Neural cell (in vitro differentiated cells): ENCODE measurements at places on chromosomes 12 and 14. TPM values are rescaled to one million over a fixed set of nuclear protein-coding genes. Genes with fewer than 3 reads are reported as not detected.

ITGA5 gene
- not detected in 2 replicates for polyA plus RNA-seq

VRTN gene
- not detected in 2 replicates for polyA plus RNA-seq

SIX6 gene
- not detected in 2 replicates for polyA plus RNA-seq

SGPP1 gene
- polyA plus RNA-seq = 17.1 and 17.7 TPM in 2 replicates

PGF gene
- 0.28 TPM in 1 of 2 replicates, not detected in the other for polyA plus RNA-seq

PRMT5 gene
- polyA plus RNA-seq = 102 and 114 TPM in 2 replicates

FAM181A gene
- 0.43 TPM in 1 of 2 replicates, not detected in the other for polyA plus RNA-seq

CHGA gene
- polyA plus RNA-seq = 131 and 147 TPM in 2 replicates

RASSF8 gene
- polyA plus RNA-seq = 8.3 and 11.4 TPM in 2 replicates

TAS2R8 gene
- polyA plus RNA-seq = 0.59 and 1.6 TPM in 2 replicates

MYO1H gene
- 9.2 and 10.6 TPM in 2 replicates for polyA plus RNA-seq

AQP5 gene
- polyA plus RNA-seq = not detected in 2 replicates

SERPINA9 gene
- polyA plus RNA-seq = not detected in 2 replicates

CCDC196 gene
- polyA plus RNA-seq = not detected in 2 replicates

CLEC6A gene
- not detected in 2 replicates for polyA plus RNA-seq

ACRBP gene
- 1.6 and 4.7 TPM in 2 replicates for polyA plus RNA-seq

C12orf50 gene
- 0.30 and 0.68 TPM in 2 replicates for polyA plus RNA-seq

EML1 gene
- 21.7 and 27.2 TPM in 2 replicates for polyA plus RNA-seq

SRSF9 gene
- 263 and 289 TPM in 2 replicates for polyA plus RNA-seq

RNASE7 gene
- polyA plus RNA-seq = not detected in 2 replicates

OTX2 gene
- polyA plus RNA-seq = 2.1 and 3.2 TPM in 2 replicates

HSPB8 gene
- polyA plus RNA-seq = not detected in 2 replicates

BHLHE41 gene
- 0.12 TPM in 1 of 2 replicates, not detected in the other for polyA plus RNA-seq

FSCB gene
- not detected in 2 replicates for polyA plus RNA-seq

GCH1 gene
- polyA plus RNA-seq = 4.9 and 5.0 TPM in 2 replicates

TSHR gene
- not detected in 2 replicates for polyA plus RNA-seq

FAM186B gene
- polyA plus RNA-seq = not detected in 2 replicates

RNU4-1 gene
- polyA plus RNA-seq = under 0.01 TPM in 1 of 2 replicates, not detected in the other

DPPA3 gene
- polyA plus RNA-seq = not detected in 2 replicates

NELL2 gene
- polyA plus RNA-seq = 41.8 and 46.8 TPM in 2 replicates

MYF6 gene
- polyA plus RNA-seq = not detected in 2 replicates

CLEC4A gene
- 4.1 and 8.0 TPM in 2 replicates for polyA plus RNA-seq

GALNT8 gene
- polyA plus RNA-seq = 25.8 and 25.9 TPM in 2 replicates

KRT8 gene
- polyA plus RNA-seq = 0.46 and 3.0 TPM in 2 replicates

CMKLR1 gene
- polyA plus RNA-seq = 0.06 TPM in 1 of 2 replicates, not detected in the other

MPHOSPH9 gene
- polyA plus RNA-seq = 59.1 and 66.8 TPM in 2 replicates

CACNA1C gene
- polyA plus RNA-seq = 9.7 and 10.0 TPM in 2 replicates

MMP17 gene
- 79.0 and 93.5 TPM in 2 replicates for polyA plus RNA-seq

KCNJ8 gene
- 0.34 TPM in 1 of 2 replicates, not detected in the other for polyA plus RNA-seq

TIGAR gene
- polyA plus RNA-seq = 9.0 and 10.0 TPM in 2 replicates

IAPP gene
- polyA plus RNA-seq = not detected in 2 replicates

NOS1 gene
- 0.04 TPM in 1 of 2 replicates, not detected in the other for polyA plus RNA-seq

AQP6 gene
- polyA plus RNA-seq = not detected in 2 replicates

GPR137C gene
- polyA plus RNA-seq = 100 and 118 TPM in 2 replicates

CD163L1 gene
- 0.62 TPM in 1 of 2 replicates, not detected in the other for polyA plus RNA-seq

SERPINA12 gene
- not detected in 2 replicates for polyA plus RNA-seq

JDP2 gene
- polyA plus RNA-seq = 17.9 and 20.3 TPM in 2 replicates

DCN gene
- polyA plus RNA-seq = 0.76 TPM in 1 of 2 replicates, not detected in the other
